Stimulated activated CD4-positive, alpha-beta T cell treated with anti-CD3 and anti-CD28 coated beads, Interleukin-12 subunit alpha, Interleukin-12 subunit beta, amount 100 ng/mL, for 4 hours (primary cell): ENCODE measurements at places on chromosomes 5 and 9.

DNA sequence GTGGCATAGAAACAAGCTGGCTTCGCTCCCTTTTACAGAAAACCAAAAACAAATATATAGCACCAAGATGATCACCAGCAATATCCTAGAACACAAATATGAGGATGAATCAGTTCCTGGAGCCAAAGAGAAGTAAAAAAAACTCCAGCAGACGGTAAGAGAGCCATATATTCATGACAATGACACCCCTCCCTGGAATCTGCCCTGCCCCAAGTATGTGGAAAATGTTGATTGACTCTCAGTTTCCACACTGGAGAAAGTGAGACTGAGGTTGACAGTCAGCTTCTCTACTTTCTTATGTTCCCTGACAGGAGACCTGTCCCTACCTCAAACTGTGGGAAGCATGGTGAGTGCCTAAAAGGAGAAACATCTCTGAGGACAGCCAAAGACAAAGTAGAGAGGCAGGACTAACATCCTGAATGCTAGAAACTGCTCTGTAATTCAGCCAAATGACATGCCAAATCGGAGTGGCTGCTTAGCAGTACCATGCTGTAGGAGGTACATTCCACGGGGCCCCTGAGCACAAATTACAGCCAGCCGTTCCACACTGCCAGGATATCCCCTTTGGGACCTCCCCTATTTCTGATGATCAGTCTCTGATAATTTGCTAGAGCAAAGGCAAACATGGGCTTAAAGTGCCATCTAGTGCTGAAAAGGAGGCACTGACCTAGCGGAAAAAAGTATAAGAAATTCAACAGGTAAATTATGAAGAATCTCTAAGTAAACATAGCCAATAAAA is 424.0 kb upstream of the RGMB start:
- no peak for DNase-seq

- no peak for DNase-seq
Measured at GRCh38 chr5:176776141-176776865, 34.1 kb upstream of the UNC5A start.

DNA sequence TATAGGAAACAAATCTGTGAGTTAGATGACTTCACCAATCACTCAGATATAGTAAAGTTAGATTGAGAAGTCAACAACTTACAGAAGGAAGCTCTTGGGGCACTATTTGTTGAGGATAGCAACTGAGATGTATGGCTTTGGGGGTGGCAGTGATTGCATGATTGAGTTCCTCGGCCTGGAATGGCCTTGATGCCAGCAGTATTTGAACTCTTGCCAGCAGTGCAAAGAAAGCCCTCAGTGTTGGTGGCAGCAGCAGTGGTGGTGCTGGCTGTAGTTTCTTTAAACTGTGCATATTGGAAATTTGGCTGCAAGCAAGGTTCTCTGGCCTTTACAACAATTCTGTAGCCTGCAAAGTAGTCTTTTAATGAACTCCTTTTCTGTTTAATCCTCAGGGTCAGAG is 41.4 kb upstream of the PJA2 start:
- no peak for DNase-seq

DNA sequence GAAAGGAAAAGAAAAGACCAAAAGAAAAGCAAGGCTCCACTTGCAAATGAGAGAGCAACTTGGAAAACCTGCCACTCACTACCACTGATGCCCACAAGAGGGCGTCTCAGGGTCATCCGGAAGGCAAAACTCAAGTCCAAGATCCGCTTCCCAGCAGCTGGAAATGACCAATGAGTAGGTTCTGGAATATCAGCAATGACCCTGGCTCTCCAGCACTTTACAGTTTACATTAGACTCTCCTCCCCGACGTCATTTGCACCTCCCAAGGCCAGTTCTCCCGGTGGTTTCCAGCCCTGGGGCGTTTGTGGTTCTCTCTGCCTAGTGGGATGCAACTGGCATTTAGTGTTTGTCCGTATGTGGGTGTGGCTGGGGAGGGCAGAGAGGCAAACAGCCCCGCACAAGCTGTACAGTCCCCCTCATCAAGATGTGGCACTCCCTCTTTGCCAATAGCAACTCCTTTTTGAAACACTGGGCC is 193.8 kb upstream of the ZNF618 start:
- peak; percentile 36 for DNase-seq

- DNase-seq: no peak
Measured at GRCh38 chr9:138010861-138011260, 133.3 kb downstream of the CACNA1B start.

- no peak for DNase-seq
Measured at GRCh38 chr5:63803165-63803564, 159.1 kb downstream of the HTR1A start.

DNA sequence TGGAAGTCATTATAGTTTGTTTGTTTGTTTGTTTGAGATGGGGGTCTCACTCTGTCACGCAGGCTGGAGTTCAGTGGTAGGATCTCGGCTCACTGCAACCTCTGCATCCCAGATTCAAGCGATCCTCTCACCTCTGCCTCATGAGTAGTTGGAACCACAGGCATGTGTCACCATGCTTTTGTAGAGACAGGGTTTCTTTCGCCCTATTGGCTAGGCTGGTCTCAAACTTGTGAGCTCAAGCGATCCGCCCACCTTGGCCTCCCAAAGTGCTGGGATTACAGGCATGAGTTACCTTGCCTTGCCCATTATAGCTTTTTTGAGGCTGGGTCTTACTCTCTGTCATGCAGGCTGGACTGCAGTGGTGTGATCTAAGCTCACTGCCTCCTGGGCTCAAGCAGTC is 28.8 kb downstream of the NSD1 start:
- DNase-seq: no peak

DNA sequence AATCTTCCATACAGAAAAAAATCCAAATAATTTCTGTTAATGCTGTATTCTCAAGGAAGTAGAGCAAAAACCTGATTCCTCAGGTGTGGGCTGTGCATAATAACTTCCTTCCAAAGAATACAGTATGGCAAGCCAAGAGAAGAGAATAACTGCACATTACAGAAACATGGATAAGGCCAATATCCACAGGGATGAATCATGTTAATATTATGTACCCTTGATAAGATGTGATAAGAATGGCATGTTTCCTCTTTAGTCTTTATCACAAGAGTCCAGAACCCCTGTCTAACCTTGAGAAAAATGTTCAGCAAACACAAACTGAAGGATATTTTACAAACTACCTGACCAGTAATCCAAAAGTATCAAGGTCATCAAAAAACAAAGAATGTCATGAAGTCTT is 795.8 kb downstream of the SEMA5A start:
- no peak for DNase-seq

GRCh38 chr9:120625222-120625621 is 45.3 kb upstream of the CDK5RAP2 start:
- DNase-seq: no peak

DNA sequence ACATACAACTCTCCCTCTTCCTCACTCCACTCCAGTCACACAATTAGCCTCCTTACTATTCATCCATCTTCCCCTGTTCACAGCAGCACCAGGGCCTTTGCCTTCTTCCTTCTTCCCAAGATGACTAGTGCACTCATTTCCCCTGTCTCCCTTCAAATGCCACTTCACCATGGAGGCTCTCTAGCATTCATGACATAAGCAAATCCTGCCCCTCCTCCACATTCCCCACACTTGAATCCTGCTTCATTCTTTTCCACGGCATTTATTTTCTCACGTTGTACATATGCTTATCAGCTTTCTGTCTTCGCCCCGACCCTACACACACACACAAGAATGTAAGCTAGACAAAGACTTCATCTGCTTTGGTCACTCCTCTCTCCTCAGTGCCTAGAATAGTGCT is 133.3 kb downstream of the CDK5RAP2 start:
- DNase-seq: no peak

- no peak for DNase-seq
Measured at GRCh38 chr9:27338527-27338903, 41.6 kb upstream of the EQTN start.

GRCh38 chr5:153476767-153477166 is 13.7 kb upstream of the GRIA1 start:
- DNase-seq: no peak

- no peak for DNase-seq
Measured at GRCh38 chr5:39021413-39021812, 52.8 kb downstream of the RICTOR start.

DNA sequence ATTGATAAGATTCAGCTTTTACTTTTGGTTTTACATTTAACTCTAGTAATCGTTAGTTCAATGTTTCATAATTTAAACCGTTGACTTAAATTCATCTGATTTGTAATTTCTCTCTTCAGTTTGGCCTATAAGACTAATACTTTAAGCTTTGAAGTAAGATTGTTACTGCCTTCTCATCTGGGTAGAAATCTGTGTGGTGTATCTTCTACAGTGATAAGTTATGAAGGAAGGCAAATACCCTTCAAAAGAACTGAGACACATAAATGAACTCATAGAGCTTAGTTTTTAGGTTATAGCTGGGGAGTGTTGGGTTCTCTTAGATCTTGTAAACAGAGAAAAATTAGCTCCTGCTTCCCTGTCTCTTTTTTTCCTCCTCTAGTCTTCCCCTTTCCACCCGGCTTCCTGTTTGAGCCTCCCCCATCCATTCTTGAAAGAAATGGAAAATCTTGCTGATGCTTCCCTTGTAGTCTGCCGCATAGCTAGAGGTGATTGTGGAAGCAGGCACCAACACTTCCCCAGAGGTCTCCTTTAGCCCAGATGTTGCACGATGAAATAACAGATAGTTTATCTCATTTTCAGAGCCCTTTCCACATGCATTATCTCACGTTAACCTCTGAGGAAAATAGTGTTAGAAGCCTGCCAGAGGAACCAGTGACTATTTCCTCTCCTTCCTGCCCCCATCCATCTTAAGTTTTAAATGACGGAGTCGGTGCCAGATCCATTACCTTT is 2.0 kb upstream of the F2RL2 start:
- no peak for DNase-seq

DNA sequence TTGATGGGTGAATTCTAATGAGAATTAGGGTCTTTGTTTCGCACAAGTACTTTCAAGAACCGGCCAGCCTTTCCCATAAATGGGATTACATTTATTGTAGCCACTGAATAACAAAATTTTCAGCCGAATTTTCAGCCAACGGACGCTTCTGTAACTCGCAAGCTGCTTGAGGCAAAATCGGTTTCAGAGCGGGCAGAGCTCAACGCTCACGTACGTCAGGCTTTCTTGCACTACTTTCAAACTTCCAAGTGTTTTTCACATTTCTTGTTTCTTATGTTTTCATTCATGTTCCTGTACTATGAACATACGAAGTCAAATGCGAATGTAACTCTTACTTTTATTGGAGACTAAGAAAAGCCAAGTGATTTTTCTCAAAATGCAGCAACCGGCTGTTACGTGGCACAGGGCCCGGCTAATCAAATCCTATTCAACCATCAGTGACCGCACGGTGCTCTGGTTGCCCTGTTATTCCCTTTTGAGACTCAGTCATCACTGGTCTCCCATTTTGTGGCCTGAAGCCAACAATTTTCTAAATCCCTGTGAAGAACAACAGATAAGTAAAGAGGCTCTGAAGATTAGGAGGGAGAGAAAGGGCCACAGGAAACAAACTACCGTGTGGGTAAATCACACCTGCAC is 68.5 kb downstream of the SLC28A3 start:
- DNase-seq: no peak

GRCh38 chr5:171428168-171428696 is 8.8 kb downstream of the FGF18 start:
- DNase-seq: no peak

DNA sequence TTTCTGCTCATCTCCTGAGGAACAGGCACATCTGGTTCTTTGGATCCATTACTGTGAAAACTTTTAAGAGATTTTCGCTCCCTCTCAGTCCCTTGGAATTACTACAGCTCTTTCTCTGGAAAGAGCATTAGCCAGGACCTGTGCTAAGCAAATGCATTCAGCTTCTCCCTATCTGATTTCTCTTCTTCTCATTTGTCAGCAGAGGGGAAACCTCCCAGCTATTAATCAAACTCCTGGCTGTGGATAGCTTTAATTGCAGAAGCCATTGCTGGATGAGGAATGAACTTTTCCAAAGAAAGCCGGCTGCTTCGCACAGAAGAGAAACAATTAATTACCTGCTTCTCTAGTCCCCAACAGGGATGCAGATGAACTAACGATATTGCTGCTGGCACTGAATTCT is 37.9 kb downstream of the TLR4 start:
- DNase-seq: no peak

DNA sequence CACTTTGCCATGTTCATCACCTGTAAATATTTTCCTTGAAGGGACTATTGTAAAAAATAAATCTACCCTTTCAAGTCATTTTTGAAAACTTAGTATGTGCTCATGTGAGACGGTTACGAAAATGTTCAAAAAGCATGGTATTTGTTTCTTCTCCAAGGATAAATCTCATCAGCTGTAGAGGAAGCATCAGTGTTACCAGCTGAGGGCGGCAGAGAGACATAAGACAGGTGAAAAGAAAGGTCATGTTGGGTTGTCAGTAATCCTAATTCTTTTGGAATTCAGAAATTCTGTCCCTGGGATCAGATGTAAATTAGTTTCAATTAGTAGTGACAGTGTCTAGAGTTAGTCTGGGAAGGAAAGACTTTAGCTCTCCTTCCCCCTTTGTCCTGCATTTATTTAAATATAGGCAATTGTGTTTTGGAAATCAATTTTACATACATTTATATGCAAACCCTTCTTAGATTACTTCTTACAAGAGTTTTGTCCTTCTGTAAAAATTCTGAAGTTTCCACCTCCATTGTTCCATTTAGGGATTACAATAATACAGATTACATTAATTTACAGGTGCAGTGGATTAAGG is 791.9 kb upstream of the CDH6 start:
- no peak for DNase-seq

DNA sequence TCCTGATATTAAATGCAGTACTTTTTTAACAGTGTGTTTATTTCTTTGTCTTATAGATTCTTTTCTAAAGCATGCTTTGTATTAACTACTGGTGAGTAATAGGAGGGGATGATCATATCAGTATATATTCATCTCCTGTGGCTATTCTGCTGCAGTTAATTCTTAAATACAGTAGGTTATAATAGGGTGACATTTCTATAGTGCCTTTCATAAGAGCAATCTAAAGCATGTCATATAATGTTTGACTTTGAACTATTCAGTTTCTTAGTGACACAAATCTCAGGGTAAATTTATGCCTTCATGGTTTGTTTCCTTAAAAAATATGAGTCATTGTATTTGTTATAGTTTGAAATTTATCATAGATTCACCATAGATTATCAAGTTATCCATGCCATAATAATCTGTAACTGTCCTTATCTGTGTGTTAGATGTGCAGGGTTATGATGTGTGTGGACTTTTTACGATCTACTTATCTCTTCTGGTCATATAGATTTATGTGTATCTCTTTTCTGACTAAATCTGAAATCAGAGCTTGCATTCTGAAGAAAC is 1019.5 kb downstream of the NR2F1-AS1 start:
- DNase-seq: no peak

GRCh38 chr9:36400332-36401163 is 479 bp upstream of the RNF38 start:
- peak; percentile 92 for DNase-seq
